ENCODE measurements at places on chromosomes 3 and 15. TPM values are rescaled to one million over a fixed set of nuclear protein-coding genes. Genes with fewer than 3 reads are reported as not detected.

NRROS gene
- 2.1 TPM for polyA plus RNA-seq

LYSMD2 gene
- polyA plus RNA-seq = 14.0 TPM

CSTA gene
- 1.2 TPM for polyA plus RNA-seq

ZPLD1 gene
- polyA plus RNA-seq = 0.22 TPM

SPINK8 gene
- polyA plus RNA-seq = not detected

ACTC1 gene
- polyA plus RNA-seq = 15.3 TPM

POTEB2 gene
- not detected for polyA plus RNA-seq

Data from large intestine (tissue), 12 donors.